Activated naive CD4-positive, alpha-beta T cell (primary cell): ENCODE measurements at places on chromosomes 2 and 18.

DNA sequence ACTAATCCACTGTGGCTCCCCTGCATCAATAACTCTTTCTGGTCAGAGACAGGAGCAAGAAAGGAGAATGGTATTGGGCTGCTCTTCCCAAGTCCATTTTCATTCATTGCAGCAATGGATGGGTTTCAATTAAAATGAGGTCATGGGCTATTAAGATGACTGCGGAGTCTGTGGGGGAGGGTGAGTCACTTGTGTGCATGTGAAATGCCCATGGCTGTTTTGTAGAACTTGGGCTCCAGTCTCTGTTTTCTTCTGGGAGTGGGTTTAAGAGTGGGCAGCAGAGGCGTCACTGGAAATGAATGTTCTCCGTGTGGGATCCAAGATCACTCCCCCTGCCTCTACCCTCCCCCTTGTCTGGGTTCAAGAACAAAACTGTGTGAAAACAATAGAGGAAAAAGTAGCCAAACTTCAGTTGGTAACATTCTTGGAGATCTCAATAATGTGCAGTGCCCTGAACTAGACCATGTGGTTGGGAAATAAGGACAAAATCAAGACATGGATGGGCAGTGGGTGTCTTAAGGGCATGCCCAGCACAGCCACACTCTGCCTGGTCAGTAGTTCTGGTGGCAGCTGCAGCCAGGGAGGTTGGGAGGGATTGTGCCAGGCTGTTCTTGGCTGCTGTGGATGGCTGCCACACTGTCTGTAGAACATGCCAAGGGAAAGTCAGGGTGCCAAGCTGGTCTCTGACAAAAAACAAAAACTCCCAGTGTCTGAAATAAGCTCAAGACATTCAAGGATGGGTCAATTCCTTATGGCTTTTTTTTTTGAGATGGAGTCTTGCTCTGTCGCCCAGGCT lies 68.2 kb upstream of the CXCR4 start:
- no peak for DNase-seq

DNA sequence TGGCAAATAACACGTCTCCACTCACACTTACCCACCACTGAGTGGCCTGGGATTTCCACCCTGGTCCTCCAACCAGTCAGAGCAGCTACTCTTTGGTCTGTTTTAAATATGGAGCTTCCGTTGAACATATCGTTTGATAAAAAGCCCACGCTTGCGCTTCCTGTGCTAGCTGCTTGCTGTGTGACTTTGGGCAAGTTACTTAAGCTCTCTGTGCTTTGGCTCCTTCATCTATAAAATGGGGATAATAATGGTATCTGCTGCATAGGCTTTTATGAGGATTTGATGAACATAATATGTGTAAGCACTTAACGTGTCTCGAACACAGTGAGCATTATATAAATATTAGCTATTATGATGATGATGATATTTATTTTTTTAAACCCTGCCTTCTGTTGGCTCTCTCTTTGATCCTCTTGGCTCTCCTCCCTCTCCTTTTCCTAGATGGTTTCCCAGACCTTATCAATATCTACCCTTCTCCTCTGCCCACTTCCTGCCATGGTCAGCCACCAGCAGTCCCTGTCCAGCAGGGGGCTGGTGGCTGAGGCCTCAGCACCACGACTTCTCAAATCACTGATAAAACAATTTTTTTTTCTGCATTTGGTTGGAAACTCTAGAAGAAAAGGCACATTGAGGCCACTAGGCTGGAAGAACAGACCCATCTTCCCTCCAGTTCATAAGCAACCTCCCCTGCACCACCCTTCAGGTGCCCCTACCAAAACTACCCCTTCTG lies 191.9 kb downstream of the LOXHD1 start:
- DNase-seq, result no peak

DNA sequence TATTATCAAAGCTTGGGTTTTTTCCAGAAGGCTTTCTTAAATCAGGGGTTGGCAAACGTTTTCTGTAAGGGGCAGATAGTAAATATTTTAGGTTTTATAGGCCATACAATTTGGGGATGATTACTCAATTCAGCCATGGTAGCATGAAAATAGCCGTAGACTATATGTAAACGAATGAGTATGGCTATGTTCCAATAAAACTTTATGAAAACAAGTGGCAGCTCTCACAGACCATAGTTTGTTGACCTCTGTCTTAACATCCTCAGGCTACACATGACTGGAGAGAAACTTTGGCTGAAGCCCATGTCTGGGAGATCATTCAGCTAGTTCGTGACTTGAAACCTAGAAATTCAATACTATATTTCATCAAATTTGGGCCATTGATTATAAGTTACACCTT lies 30.2 kb downstream of the UGP2 start:
- no peak for DNase-seq

DNA sequence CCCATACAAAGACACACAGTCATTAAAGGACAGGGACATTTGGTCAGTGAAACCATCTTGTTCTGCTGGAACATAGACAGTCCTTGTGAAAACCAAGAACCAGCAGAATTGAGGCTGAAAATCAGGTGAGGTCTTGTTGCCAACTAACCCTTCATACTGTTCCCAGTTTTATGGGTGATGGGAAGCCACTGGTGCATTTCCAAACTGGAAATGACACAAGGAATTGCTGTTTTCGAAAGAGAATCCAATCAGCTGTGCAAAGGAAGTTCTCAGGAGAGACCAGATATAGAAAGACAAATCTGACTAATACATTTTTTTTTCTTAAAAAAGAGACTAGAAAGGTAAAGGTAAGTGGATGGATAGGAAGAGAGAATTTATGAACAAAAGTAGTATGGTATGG lies 948.2 kb downstream of the TSN start:
- DNase-seq, result no peak

DNA sequence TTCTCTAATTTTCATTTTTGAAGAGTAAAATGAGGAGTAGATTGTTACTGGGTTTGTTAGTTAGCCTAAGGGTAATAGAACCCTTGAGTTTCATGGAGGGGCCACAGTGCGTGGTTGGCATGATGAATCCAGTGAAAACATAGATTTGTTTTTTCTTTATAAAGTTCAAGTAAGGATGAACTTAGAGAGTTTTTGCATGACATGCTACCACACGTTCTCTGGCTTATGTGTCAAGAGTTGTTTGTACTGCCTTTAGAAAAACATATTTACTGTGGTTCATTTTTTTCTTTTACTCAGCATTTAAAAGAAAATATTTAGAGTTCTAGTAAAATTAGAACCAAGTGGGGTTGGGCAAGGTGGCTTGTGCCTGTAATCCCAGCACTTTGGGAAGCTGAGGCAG lies 21.8 kb downstream of the RBM44 start:
- DNase-seq, result no peak

DNA sequence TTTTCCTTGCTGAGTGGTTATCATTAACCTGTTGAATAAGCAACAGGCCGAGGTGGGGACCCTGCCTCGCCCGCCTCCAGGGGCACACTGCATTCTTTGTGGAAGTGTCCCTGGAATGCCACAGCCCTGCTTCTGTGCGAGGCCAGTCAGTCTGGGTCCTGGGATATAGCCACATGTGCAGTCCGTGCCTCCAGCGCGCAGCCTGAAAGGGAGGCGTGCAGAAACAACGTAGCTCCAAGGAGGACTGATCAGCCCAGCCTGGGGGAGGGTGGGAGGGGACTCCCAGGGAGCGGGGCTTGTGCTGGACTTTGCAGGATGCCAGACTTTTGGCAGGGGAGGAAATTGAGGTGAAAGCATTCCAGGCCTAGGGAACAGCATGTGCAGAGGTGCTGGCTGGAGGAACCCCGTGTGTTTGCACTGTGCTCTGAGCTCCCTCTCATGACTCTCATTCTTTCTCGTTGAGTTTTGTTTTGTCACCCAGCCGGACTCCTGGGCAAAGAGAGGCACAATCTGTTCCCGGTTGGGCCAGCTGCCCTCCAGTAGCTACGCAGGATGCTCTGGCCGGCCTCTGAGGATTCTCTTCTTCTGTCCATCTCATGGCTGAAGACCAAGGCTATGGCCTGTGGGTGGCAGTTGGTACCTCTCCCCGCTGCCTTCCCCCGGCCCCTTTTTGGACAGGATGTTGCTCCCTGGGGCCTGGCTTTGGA lies 39.7 kb downstream of the HPCAL1 start:
- DNase-seq, result no peak

- no peak for DNase-seq
These were observed 20.8 kb downstream of the LAMA3 start for GRCh38 chr18:23710068-23710527.

DNA sequence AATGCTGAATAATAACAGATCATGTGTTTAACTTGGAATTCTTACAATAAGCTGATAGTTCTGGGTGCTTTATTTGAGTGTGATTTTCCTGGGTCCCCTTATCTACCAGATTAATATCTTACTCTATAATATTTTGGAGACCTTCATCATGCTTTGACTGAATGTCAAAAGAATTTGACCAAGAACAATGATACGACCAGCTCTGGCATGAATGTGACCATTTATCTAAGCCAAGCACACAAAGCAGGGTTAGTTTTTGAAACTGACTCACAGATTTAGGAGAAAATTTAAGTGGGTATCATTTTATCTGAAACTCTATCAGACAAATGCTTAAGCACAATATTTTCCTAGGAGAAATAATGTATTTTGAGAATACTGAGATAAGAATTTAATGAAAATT lies 677.0 kb downstream of the NYAP2 start:
- DNase-seq, result no peak

DNA sequence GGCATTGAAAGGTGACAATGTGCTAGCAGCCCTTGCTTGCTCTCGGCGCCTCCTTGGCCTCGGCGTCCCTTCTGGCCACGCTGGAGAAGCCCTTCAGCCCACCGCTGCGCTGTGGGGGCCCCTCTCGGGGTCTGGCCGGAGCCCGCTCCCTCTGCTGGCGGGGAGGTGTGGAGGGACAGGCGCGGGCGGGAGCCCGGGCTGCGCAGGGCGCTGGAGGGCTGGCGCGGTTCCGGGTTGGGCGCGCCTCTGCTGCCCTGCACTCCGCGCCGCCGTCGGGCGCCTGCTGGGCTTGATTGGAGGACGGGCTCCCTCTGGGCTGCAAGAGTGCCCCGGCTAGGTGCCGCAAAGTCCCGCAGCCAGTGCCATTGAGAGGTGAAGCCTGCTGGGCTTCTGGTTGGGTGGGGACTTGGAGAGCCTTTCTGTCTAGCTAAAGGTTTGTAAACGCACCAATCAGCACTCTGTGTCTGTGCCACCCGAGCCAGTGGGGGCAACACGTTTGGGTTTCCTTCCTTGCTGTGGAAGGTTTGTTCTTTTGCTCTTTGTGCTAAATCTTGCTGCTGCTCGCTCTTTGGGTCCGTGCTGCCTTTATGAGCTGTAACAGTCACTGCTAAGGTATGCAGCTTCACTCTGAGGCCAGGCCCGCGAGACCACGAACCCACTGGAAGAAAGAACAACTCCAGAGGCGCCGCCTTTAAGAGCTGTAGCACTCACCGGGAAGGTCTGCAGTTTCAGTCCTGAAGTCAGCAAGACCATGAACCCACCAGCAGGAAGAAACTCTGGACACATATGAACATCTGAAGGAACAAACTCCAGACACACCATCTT lies 14.8 kb upstream of the IMP4 start:
- no peak for DNase-seq

DNA sequence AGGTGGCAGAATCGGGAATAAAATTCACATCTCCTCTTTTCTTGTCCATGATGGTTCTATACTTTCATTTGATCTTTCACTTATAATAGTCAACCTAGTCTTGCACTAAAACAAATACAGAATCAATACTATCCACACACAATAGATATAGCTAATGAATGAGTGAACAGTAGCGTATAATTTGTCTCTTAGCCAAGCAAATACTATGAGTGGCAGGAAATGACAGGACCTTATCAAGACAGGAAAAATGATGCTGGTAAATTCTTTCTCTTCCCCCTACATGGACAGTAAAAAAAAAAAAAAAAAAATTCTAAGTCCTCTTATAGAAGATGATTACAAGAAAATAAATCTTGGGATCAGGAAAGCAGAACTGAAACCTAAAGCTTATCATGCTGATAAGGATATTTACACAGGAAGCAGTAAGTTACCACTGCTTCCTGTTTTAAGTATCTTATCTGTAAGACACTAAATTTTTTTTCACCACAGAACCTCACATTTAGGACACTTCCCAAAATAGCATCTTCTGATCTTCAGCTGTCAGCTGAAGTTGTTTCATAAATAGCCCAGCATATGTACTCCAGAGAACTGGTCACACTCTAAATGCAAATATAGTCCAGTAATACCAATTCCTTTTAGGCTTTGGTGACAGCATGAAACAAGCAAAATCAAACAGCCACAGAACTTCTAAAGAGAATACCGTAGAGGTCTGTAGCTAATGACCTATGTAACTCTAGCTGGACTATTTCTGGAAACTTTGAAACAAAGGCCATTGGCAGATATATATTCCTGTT lies 27.0 kb downstream of the IRS1 start:
- no peak for DNase-seq

- DNase-seq, result no peak
These were observed 612.8 kb downstream of the RNF144A start for GRCh38 chr2:7530001-7530400.

GRCh38 chr2:82731824-82732223 lies 1727.3 kb downstream of the SUCLG1 start:
- no peak for DNase-seq

- DNase-seq, result no peak
These were observed 59.6 kb downstream of the MYT1L start for GRCh38 chr2:2271469-2271941.

- no peak for DNase-seq
These were observed 11.0 kb downstream of the CCBE1 start for GRCh38 chr18:59686260-59686659.

- DNase-seq, result no peak
These were observed 62.1 kb upstream of the THSD7B start for GRCh38 chr2:136703214-136703613.

DNA sequence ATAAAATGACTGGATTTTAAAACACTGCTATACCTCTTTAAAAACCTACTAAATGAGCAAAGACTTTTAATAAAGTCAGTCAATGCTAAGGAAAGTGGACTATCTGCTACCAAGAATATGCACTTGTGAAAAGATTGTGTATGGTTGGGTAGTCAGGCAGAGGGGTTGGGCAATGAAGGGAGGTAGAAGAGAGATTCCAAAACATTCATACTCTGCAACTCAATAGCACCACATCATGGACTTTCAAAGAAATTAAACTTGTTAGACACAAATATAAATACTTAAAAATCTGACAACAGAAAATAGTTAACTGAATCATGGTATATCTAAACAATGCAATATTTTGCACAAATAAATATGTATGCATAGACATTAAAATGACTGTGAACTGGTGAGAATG lies 139.9 kb upstream of the MAPRE2 start:
- no peak for DNase-seq

GRCh38 chr2:11750422-11750821 lies 4.0 kb downstream of the LPIN1 start:
- no peak for DNase-seq

DNA sequence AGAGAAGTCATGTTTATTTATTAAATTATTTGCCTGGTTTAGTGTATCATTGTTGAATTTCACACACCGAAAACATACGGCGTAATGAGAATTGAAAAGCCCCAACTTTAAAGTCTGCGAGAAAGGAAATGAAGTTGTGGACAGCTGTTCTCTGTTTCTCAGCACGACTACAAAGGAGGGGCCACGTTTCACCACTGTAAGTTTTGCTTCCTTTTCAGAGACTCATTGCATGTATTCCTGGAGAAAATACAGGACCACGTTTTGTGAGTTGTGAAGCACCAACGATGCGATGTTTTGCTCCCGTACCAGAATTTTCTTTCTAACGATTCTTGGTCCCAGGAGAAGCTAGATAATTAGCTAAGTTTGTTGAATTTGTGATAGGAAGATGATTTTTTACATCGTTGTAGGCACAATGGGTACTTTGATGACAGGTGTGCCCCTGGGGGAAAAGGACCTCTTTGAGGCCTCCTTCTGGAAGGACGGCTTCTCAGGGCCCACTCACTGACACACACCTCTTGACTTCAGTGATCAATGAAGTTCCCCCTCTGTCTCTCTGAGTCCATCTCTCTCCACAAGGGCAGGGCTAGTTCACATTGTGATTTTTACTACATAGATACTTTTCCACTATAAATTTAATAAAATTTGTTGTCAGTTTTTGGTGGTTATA lies 23.7 kb upstream of the ACKR3 start:
- DNase-seq, result no peak
